Amniotic epithelial cell (primary cell): ENCODE measurements at places on chromosomes 3 and 15.
A peak's percentile ranks its signal among the peaks of the same experiment; 100 is the strongest.

DNA sequence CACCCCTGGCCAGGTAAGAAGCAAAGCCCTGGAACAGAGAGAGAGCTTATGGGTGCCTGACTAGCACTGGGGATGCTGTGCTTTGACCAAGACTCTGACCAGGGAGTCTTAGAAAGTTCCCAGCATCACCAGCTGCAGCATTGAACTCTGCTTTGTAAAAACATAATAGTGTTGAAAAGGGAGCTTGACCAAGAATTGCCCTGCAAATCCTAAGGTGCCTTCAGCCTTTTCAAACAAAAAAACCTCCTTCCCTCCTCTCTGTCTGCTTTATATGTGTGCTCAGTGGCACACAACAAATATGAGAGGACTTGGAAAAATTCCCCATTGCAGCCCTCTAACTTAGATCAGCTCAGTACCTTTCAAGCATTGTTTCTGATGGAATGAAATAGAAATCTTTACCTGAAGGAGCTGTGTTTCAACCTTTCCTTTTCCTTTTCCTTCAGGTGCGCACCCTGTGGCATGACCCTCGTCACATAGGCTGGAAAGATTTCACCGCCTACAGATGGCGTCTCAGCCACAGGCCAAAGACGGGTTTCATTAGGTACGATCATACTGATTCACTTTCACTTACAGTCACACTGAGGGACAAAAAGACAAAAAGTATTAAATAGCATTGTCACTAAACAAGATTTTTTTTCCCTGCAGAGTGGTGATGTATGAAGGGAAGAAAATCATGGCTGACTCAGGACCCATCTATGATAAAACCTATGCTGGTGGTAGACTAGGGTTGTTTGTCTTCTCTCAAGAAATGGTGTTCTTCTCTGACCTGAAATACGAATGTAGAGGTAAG, 13.0 kb downstream of the THBS1 start:
- DNase-seq: no peak

- DNase-seq: no peak
These were observed 7.6 kb upstream of the SLC12A8 start for GRCh38 chr3:125220183-125220582.

DNA sequence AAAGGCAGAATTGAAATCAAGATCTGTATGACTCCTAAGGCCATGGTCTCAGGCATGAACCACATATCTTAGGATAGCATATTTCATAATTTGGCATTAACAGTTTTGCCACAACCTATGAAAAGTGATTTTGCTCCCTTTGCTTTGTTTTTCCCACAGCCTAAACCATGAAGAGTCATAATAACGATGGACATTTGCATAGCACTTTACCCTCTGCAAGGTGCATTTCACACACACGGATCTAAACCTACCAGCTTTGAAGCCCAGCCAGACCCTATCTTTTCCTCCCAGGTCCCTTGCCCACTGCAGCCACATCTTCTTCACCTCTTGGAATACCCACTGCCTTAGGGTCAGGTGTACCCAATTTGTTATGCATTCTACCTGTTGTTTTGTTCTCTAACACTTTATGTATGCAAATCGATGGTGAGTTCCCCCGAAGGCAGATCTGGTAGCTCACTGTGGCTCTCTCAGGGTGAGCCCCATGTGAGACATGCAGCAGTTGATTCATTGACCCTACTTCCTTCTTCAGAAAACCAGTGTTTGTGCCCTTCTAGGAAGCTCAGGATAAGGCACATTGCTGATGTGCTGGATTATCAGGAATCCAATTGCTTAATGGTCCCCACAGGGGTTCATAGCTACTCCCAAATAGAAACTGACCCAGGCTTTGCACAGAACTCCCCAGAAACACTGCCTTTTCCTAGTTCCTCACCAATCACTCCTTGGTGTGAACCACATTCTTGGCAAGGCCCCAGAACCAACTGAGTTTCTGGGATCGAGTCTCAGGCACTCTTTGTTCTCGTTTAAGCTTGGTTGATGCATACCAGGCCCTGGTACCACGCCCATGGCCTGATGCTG, 8.7 kb downstream of the ARHGAP31 start:
- DNase-seq: no peak

DNA sequence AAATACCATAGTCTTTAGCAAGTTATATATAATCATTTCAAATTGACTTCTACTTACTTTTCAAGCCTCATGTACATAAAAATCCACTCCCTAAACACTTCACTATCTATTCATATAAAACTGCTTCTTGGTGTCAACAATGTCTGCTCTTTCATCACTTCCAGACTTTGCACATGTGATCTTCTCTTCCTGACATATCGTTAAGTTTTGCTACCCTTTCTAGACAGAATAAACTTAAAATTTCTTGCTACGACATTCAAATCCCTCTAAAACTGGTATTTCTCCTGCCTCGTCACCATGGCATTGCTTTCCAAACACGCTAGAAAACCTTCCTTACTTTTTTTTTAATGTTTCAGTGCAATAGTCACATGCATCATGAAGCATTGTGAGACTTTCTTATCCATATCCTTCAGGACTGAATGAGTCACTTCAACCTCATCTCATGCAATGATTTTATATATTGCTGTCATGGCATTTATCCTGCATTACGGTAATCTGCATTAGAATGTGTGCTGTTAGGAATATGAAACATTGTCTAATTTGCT, 122.8 kb downstream of the GMNC start:
- DNase-seq: peak; percentile 79

GRCh38 chr3:141979050-141979671, 102.7 kb downstream of the ATP1B3 start:
- peak; percentile 88 for DNase-seq

DNA sequence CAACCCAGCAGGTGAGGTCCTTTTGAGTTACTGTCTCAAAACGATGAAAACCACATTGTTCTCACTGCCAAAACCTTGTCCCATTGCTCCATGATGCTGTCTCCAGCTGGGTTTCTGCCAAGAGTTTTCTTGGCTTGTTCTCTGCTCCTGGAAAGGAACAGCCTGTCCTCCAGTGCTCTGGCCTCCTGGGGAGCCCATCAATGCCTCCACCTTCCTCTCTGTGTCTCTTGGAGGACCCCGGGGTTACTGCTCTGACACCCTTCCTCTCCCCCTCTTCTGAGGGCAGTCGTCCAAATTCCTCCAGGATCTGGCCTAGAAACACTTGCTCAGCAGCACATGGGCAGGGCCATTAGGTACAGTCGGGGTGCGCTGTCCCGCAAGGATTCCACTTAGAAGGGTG, 63.9 kb upstream of the RGMA start:
- DNase-seq: no peak
